Foreskin fibroblast (primary cell): ENCODE measurements at places on chromosomes 4 and X.

GRCh38 chr4:137194670-137195069, 337.6 kb downstream of the PCDH18 start:
- no peak for DNase-seq

DNA sequence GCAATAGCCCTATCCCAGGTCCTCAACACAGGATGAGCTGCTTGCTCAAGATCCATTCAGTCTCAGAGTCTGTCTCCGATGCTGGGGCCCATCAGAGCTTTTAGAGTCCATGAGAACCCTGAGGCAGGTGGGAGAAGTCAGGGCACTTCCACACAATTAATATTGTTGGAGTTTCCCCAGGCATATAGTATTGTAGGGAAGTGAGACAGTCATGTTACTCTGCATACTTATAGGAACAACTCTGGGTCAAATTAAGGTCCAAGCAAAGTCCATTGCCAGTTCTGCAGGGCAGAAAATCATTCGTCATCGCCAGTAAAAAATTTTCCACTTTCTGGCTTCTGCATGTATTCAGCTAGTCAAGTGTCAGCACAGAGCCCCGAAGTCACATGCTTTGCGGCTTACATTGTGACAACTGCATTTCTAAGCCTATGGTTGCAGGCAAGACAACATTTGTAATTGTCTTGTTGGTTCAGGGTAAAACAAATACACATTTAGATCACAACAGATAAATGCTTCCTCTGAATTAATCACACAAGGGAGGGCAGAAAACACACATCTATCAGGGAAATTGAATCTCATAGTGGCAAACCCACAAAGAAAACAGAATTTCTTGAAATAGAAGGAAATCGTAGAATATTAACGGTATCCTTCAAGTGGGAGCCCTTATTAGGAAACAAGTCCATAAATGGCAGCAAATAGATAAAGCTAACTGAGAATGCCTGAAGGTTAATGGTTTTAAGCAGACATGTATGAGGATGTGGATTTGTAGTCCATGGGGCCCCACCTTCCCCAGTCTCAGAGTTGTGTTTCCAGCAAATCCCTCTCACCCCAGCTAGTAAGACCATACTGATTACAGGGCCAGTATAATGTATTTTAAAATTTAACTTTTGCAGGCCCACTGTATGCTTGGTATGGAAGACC, 412.1 kb upstream of the RASGEF1B start:
- DNase-seq = no peak

DNA sequence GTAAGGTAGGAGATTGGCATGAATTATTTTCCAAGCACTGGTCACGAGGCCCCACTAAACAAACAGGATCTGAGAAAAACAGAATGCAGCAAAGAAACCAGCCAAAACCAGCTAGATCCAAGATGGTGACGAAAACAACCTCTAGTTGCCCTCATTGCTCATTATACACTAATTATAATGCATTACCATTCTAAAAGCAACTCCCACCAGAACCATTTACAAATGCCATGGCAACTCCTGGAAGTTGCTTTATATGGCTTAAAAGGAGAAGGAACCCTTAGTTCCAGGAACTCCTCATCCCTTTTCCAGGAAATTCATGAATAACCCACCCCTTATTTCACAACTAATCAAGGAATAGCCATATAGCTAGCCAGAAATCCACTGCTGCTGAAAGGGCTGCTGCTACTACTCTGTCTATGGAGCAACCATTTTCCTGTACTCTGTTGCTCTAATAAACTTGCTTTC, 69.3 kb downstream of the ABCB7 start:
- DNase-seq = no peak

DNA sequence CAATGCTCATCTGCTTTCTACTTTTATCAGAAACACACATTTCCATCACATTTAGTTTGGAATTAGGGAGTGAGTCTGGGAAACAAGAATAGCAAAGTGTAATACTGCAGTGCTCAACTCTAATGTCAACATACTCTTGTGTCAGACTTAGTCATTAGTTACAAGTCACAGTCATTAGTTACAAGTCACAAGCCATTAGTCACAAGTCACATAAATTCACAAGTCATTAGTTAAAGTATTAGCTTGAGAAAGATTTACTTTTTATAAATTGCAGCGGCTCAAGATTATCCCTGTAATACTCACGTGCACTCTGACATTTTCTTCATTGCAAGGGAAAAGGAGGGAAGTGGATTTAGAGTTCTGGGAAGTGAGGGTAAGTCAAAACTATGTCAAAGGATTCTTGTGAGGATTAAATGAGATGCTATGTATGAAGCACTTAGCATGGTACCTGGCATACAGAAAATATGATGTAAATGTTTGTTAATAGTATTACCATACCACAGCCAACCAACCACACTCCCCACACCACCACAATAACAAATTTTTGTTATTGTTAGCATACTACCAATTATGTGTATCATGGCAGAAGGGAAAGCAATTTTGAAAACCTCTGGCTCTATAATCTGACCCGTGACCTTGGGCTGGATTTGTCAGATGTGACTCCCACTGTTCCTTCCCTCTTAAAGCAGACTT, 116.6 kb downstream of the ARHGAP24 start:
- peak; percentile 30 for DNase-seq
